ENCODE measurements at places on chromosomes 13 and 19.

DNA sequence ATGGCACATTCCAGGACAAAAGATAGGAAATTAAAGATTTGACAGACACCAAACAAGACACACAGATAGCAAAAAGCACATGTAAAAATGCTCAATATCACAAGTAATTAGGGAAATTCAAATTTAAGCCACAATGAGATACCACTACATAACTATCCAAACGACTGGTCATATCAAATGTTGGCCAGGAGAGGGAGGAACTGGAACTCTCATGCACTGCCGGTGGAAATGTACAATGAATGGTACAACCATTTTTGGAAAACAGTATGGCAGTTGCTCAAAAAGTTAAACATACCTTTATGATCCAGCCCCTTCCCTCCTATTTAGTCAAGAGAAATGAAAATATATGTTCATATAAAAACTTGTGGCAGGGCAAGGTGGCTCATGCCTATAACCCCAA, 36.8 kb upstream of the CYP2S1 start:
- no peak for DNase-seq

- DNase-seq = no peak
Observed at GRCh38 chr13:97015661-97016350, 21.5 kb upstream of the OXGR1 start.

GRCh38 chr13:51328488-51328887, 11.0 kb upstream of the SERPINE3 start:
- DNase-seq = no peak

GRCh38 chr13:98889419-98890085, 88.3 kb downstream of the DOCK9 start:
- DNase-seq = no peak

DNA sequence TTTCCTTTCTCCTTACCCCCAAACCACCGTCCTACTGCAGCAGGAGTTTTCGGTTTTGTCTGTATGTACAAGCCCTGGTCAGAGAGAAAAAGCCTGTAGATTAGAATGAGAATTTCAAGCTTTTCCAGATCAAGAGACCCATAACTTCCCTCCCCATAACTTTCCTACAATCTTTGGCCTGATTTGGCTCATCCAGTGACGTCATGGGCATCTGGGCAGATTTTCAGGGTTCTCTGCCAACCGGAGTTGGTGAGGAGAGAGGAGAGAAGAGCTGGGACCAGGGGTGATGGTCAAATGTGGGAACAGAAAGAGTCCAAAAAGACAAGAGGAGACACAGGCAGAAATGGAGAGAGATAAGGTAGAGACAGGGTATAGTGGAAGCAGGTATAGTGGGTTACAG, 10.5 kb downstream of the IZUMO2 start:
- no peak for DNase-seq

GRCh38 chr13:51802631-51803418, 1.1 kb downstream of the DHRS12 start:
- DNase-seq = no peak

DNA sequence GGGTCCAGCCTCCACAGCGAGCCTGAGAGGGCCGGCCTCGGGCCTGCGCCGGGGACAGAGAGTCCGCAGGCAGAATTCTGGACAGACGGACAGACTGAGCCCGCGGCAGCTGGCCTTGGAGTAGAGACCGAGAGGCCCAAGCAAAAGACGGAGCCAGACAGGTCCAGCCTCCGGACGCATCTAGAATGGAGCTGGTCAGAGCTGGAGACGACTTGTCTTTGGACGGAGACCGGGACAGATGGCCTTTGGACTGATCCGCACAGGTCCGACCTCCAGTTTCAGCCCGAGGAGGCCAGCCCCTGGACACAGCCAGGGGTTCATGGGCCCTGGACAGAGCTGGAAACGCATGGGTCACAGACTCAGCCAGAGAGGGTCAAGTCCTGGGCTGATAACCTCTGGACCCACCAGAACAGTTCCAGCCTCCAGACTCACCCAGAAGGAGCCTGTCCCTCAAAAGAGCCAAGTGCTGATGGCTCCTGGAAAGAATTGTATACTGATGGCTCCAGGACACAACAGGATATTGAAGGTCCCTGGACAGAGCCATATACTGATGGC, 490 bp downstream of the ITPKC start:
- no peak for DNase-seq

DNA sequence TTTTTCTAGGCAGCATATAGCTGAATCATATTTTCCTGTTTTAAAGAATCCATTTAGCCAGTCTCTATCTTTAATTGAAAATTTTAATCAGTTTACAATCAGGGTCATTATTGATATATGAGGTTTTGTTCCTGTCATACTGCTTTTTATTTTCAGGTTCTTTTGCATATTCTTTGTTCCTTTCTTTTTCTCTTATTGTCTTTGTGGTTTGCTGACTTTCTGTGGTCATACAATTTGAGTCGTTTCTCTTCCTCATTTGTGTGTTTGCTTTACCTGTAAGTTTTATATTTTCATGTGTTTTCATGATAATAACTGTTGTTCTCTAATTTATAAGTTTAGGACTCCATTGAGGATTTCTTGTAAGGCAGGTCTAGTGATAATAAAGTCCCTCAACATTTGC, 812.6 kb downstream of the DACH1 start:
- DNase-seq = no peak

DNA sequence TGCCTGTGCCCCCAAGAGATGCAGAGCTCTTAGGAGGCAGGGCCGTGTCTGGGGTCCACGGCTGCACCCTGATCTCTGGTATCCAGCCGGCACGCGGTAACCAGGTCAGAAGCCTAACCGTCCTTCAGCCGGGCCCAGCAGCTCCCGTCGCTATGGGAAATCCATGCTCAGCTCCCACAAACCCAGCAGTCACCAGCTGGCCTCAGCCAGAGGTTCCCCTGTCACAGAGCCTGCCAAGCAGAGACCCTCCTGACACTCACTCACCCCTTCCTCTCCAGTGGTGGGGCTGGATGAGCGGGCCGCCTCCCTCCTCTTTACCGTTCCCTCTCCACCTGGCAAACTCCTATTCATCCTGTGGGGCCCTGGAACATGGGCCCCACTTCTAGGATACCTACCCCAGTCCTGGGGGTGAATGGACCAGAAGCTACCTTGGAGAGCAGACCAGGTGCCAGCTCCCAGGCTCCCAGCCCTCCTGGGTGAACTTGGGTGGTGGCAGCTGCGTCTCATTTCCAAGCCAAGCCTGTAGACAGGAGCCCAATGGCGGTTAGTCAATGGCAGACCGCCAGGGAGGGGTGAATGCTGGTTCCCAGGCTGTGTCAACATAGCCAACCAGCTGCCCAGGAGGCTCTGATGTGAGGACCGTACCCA, 21.4 kb upstream of the TCF3 start:
- DNase-seq = no peak

DNA sequence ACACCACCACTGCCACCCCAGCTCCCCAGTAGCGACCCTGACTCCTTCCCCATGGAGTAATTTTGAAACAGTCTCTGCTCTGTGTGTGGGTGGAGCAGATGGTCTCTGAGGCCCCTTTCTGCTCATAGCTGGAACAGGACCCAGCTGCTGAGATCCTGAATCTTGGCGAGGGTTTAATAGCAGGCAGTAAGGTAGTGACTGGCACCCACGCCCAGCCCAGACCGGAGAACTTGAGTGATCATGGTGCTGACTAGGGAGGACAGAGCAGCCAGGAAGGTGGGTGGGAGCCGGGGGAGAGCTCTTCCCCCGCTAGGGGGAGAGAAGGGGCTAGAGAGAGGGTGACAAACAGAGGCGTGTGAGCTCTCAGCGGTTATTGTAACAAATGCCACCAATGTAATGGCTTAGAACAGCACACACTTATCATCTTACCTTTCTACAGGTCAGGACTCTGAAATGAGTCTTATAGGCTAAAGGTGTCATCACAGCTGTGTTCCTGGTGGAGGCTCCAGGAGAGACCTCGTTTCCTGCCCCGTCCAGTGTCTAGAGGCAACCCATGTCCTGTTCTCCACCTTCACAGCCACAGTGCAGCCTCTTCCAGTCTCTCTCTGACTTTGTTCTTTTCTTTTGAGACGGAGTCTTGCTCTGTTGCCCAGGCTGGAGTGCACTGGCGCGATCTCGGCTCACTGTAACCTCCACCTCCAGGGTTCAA, 7.2 kb upstream of the ACER1 start:
- no peak for DNase-seq

- DNase-seq = peak; percentile 52
Observed at GRCh38 chr13:40540328-40541044, 126.0 kb downstream of the FOXO1 start.

- DNase-seq = no peak
Observed at GRCh38 chr13:30972888-30973377, 40.5 kb downstream of the TEX26 start.

All from brain pericyte (primary cell).